ENCODE measurements at places on chromosomes 16 and 17.
A peak's percentile ranks its signal among the peaks of the same experiment; 100 is the strongest.

DNA sequence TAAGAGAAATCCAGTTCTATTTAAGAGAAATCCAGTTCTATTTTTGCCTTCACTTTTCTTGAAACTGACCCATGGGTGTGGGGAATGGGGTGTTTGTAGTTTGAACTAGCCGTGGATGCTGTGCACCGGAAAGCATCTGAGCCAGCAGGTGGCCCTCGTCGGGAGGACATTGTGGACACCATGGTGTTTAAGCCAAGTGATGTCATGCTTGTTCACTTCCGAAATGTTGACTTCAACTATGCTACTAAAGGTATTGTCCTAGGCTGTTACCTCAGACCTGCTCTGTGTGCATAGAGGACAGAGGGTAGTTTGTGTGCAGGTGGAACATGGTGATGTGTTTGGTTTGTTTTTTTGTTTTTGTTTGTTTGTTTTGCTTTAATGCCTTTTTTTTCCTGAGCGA is 3.3 kb downstream of the ATXN2L start:
- DNase-seq = no peak

- peak; percentile 83 for DNase-seq
Observed at GRCh38 chr16:1538804-1539520, 5.5 kb downstream of the TMEM204 start.

- DNase-seq = no peak
Observed at GRCh38 chr17:79769570-79770506, 8.1 kb upstream of the CBX2 start.

DNA sequence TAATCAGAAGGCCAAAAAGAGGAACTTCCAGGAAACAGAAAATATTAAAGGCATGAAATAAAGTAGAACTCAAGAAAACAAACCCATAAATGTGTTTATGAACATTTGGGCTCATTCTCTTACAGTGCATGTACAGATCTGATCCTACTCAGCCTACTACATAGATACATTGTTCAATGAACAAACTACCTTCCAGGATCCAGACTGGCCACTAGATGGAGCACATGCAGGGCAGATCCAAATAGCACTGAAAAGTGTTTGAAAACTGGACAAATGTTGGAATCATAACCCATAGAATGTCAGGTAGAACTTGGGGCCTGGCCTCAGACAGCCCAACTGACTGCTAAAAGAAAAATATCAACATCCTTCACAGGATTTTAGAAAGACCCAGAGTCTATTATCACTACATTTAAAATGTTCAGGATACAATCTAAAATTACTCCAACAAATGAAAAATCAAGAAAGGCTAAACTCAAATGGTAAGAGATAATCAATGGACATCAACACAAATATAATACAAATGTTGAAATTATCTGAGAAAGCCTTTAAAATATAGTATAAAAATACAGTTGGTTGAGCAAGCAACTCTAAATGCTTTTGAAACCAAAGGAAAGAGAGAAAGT is 122.4 kb upstream of the NUDT7 start:
- DNase-seq = peak; percentile 14

- DNase-seq = no peak
Observed at GRCh38 chr16:70665113-70665694, 18.8 kb downstream of the IL34 start.

DNA sequence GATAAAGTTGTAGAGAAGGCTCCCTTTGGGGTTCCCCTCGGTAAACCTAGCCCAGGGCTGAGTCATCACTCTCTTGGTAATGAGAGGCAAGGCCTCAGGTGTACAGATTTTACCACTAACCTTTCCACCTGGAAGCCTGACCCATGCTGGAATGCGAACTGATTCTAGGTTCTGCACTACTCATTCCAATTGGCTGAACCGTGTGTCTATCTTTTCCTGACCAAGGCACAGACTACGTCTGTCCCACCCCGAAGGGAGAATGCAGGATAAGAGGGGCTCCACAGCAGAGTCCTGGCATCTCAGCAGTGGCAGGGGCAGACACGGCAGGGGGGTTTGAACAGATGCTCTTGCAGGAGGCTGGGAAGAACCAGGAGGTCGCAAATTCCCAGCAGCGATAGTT is 65.4 kb upstream of the B4GALNT2 start:
- DNase-seq = no peak

- no peak for DNase-seq
Observed at GRCh38 chr17:41523225-41523593, 4.5 kb upstream of the KRT15 start.

DNA sequence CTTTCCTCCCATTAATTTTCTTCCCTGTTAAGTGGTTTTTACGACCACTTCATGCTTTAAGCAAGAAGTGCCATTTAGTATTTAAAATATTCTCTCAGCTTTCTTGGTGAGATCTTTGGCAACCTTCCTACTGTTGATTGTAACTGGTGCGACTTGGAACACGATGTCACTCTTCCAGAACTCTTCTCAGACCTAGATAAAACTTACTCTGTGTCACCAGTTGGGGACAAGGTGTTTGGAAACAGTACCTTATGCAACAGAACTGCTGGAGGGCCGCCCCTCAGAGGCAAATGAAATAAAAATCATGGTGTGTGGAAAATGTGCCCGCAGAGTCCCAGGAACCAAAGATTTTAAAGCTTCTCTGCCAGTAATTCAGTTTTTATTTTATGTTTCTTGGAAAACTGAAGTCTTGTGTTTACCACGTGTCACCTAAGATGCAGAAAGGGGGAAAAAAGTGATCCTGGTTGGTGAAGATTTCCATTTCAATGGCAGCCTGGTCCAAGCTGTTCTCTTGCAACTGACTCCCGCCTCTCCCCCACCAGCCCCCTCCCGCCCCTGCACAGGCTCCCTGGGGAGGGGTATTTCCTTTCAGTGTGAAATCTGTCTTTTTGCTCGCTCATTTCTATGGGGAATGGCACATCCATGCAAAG is 7.2 kb upstream of the HSD11B2 start:
- peak; percentile 39 for DNase-seq

Measured in NCI-H69 (cell line).